CD4-positive, alpha-beta T cell treated with Interleukin-2 at 100 ng/mL for 4 hours (primary cell): ENCODE measurements at places on chromosomes 6 and 20.
A peak's percentile ranks its signal among the peaks of the same experiment; 100 is the strongest.

- no peak for DNase-seq
These were observed 24.4 kb downstream of the DNAH8 start for GRCh38 chr6:38739532-38739931.

- DNase-seq, result no peak
These were observed 304.2 kb upstream of the CDH4 start for GRCh38 chr20:60947819-60948218.

- no peak for DNase-seq
These were observed 372.1 kb downstream of the KIF16B start for GRCh38 chr20:16201191-16201590.

GRCh38 chr20:34604980-34605788 lies 46.7 kb downstream of the MAP1LC3A start:
- DNase-seq, result no peak

DNA sequence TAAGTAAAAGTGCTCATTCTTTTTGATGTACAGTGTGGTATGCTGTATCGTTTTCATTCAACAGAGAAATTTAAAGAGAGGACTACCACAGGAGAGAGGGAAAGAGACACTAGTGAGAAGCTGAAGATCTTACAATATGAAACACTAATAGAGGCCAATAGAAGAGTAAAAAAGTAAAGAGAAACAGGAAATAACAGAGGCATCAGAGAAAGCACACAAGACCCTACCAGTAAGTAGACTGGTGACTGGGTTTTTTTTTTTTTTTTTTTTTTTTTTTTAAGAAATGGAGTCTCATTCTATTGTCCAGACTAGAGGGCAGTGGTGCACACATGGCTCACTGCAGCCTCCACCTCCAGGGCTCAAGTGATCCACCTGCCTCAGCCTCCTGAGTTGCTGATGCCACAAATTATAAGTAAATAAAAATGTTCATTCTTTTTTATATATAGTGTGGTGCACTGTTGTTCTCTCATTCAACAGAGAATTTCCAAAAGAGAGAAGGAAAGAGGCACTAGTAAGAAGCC lies 18.8 kb downstream of the ELOVL4 start:
- no peak for DNase-seq

GRCh38 chr6:52409499-52409898 lies 10.6 kb upstream of the EFHC1 start:
- DNase-seq, result no peak

DNA sequence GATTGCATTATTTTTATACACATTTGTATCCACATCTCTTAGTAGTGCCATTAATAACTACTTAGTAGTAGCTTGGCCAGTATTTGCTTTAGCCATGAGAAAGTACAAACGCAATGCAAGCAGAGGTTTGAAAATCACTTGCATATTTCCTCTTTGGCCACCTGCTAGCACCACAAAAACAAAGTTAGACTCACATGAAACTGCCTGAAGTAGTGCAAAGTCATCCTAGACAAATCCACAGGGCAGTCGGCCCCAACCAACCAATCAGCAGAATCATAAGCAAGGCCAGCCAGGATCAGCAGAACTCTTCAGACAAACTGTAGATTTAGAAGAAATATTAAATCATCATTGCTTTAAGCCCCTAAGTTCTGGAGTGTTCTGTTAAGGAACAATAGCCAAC lies 135.2 kb upstream of the VGLL2 start:
- DNase-seq, result no peak

- DNase-seq, result no peak
These were observed 19.9 kb downstream of the GLYATL3 start for GRCh38 chr6:49519660-49520059.

DNA sequence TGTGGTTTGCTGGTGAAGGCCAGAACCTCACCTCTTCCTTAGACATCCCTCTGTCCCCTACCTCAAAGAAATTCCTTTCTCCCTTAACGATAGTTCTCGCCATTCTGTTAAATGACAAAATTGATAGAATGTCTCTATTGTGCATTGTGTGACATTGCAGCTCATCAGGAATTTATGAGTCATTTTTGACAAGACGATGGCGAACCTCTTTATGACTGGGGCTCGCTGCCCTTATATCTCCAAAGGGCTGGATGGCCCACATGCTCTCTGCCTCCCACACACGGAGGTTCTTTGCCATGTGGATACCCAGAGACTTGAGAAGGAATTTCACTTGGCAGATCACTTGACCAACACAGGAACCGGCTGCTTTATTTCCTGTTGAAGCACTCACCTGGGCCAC lies 66.8 kb upstream of the RPS6KA2 start:
- DNase-seq, result no peak

- no peak for DNase-seq
These were observed 5.5 kb downstream of the SEC23B start for GRCh38 chr20:18513208-18513607.

DNA sequence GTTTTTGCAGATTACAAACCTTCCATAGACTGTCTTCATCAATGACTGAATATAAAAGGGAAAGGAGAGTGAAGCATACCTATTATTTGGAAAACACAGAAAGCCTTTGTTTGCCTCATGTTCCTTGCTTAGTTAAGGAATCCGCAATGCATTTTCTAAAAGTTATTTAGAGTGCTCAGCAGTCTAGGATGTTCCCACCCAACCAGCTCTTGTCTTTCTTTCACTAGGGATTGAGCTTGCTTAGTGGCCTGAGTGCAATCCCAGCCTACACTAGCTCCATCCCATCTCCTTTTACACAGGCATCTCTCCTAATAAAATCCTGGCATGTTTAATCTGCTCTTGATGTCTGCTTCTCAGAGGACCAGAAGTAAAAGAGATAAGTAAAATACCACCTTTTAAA lies 850.5 kb upstream of the GJE1 start:
- DNase-seq, result no peak

GRCh38 chr6:41073203-41073967 lies 611 bp downstream of the NFYA start:
- peak; percentile 77 for DNase-seq

GRCh38 chr20:3420211-3420707 lies 12.8 kb upstream of the DNAAF9 start:
- peak; percentile 60 for DNase-seq

DNA sequence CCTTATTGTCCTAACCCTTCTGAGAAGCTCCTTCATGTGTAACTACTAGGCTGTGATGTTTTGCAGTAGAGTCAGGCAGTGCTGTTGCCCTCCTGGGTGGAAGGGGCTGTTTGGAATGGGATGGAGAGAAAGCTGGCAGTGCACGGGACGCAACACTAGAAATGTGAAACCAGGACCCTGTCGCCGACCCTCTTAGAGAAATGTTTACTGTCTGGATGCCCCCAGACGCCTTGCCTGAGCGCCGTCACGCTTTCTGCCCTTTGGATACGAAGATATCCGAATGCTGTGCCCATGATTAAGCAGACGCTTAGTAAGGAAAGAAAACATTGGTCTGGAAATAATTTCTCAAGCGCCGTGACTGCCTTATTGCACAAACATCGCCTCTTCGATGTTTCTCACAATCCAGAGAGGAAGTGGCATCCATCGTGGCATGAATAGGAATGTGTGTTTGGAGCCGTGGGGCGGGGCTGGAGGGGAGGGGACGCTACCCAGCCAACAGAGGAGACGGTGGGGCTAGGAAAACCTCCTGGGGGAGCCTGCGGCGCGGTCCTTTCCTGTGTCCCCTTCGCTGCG lies 661 bp upstream of the PPP1R14C start:
- DNase-seq, result no peak

- no peak for DNase-seq
These were observed 156.4 kb upstream of the HTR1E start for GRCh38 chr6:86780923-86781322.

DNA sequence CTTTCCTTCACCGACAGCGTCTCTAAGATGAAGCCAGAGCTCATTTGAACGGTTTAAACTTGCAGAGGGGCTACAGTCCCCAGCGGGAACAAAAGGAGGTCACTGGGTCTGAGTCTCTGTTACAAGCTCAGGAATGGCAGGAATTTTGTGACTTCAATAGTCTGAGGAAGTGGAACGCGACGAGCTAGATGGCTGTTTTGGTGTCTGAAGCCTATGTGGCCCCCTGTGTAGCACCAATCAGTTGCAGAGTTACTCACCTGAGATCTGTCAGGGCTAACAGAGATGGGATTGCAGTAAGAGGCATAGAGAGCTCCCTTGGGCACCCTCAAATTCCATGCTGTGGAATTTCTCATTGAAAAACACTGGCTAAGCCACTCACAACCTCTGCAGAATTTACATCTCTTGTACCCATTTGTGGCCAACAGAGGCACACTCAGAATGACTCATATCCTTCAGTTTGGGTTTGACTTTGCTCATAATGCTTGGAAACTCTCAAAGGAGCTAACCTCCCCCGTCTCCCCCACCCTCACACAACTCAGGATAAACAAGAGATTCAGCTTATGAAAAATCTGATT lies 7.1 kb upstream of the TCP11 start:
- peak; percentile 4 for DNase-seq

DNA sequence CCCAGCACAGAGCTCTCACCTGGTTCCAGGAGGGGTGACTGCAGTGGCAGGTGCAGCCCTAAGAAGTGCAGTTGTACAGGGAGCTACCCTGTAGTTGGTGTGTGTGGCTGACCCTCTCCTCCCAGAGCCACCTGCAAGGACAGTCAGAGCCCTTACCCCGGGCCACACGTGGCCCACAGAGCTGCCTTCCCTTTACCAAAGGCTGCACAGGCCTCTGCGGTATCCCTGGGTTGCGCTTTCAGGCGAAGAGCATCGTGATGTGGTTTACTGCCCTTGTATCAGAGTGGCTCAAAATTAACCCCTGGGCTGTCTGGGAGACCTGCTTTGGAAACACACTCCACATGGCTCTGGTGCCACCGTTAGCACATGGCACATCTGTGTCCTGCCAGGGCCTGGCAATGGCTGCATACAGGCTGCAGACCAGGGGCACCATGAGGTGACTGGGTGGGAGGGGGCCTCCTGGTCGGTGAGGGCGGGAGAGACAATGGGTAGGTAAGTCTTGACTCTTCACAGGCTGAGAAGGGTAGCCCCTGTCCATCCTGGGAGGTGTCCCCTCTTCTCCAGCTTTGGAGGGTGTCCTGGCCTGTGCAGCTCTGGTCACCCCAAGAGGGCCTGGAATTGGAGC lies 81.5 kb downstream of the CDH4 start:
- DNase-seq, result no peak

DNA sequence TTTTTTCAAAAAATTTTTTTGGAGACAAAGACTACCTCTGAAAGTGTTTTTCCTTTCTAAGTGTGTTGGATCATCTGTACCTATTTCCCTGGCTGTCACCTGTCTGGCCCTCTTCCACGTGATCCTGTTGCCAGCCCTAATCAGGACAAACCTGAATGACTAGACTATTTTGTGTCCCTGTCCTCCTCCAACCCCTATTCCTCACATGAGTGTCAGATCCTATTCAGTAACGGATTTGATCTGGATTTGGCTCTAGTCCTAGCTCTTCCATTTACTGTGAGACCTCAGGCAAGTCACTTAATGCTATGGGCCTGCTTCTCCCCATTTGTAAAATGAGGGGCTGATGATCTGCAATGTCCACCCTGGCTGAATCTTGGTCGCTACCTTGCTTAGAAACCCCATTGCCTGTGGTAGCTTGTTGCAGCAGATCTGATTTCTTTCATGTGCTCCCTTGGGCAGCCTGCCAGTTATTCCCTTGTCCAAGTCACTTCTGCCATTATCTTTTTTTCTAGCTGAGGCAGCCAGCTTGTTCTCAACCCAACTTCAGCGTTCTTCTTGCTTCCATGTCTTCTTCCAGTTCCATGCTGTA lies 4.8 kb downstream of the PHF20 start:
- no peak for DNase-seq

DNA sequence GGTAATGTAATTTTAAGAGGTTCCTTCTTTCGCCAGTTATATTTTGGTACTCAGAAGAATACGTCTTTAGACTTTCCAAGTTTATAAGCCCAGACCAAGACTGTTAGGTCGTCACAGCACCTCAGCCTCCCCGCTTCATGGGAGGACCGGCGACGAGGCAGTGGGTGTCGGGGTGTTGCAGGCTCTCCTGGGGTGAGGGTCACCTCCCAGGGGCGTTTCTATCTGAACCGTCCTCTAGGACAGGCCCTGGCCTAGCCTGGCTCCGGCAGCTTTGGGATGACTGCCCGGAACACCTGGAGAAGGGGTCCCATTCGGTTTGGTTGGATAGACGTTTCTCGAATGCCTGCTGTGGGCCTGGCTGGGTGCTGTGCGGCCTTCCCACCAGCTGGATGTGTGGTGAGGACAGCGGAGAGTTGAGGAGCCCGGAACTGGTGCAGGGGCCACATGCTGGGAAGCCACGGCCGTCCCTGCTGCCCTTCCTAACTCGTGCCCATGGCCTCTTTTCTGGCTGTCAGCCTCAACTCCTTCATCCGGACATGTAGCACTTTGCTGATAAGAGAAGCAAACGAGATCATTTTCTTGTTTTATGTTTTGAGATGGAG lies 1.1 kb downstream of the OSBPL2 start:
- no peak for DNase-seq

DNA sequence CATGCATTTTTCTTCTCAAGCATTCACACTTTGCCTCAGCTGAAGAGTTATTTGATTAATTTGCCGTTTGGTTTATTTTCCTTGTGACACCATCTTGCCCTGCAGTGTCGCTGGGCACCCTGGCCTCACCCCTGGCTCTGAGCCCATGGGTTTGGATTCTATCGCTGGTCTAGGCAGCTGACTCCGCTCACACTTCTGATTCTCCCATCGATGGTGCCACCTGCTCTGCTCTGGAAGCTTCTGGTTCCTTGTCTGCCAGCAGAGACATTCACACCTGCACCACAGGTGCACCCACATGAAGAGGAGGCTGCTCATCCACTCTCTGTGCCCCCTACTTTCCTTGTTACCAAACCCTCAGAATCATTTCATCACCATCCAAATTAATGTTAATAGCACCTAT lies 291.6 kb upstream of the CDH4 start:
- DNase-seq, result no peak

DNA sequence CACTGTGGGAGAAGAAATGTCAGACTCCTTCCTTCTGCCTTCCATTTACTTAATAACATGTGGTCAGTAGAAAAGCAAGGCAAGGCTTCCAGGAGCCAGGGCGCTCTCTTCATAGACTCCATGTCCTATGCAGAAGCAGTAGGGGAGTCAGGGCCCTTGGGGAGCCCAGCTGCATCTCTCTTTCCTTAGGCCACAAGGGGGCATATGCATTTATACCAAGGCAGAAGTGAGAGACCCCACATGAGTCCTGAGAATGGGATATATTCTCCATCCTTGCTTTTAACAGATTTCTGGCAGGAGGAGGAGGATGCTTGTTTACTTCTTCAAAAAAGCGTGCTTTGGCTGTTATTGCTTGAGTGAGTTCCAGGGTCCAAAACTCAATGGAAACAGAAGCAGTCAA lies 198.5 kb downstream of the HIVEP2 start:
- peak; percentile 50 for DNase-seq

- DNase-seq, result no peak
These were observed 7.0 kb downstream of the GTF2H5 start for GRCh38 chr6:158175111-158175510.

DNA sequence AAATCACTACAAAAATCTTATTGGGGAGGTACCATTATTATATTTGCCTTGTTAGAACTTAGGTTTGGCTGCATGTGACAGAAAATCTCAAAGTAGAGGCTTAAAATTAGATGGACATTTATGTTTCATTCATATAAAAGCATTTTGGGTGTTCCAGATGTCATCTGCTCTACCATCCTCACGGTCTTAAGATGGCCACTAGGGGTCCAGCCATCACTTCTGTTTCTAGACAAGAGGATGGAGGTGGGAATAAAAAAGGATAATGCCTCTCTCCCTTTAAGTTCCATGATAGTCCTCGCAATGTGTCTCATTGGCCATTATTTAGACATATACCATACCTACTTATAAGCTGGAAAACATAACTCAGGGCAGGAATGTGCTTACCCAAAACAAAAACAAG lies 929.5 kb downstream of the KIF16B start:
- DNase-seq, result no peak

GRCh38 chr6:168131464-168132415 lies 52.7 kb upstream of the FRMD1 start:
- DNase-seq, result no peak
